ENCODE measurements at places on chromosomes 7 and 10. TPM values are rescaled to one million over a fixed set of nuclear protein-coding genes. Genes with fewer than 3 reads are reported as not detected.

DNA sequence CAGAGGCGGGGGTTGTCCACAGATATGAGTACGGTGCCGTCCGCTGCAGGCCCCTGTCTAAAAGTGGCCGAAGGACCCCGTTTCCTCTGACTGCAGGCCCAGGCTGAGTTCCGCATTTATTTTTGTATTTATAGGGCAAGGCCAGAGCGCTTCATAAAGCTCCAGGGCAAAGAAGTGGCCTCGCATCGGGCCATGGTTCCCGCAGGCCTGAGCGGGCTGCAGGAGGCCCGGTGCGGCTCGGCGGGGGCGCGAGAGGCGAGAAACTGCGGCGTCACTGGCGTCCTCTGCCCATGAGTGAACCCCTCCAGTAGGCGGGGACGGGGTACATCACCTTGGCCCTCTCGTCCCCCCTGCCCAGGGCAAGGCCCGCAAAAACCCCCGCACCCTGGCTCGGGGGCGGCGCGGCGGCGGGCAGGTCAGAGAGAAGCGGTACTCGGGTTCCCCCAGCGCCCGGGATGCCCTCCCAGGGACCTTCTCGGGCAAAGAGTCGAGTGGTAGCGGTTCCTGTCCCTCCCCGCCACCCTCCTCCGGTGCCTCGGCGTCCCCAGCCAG is 355.7 kb downstream of the DNAJB6 start:
- no peak for DNase-seq
- H3K36me3 ChIP-seq = no peaks in the 10 kb centered on the region
- peaks cover 7% of the 10 kb centered on the region for H3K27me3 ChIP-seq
- no peak overlapping the region for H3K27ac ChIP-seq

DNA sequence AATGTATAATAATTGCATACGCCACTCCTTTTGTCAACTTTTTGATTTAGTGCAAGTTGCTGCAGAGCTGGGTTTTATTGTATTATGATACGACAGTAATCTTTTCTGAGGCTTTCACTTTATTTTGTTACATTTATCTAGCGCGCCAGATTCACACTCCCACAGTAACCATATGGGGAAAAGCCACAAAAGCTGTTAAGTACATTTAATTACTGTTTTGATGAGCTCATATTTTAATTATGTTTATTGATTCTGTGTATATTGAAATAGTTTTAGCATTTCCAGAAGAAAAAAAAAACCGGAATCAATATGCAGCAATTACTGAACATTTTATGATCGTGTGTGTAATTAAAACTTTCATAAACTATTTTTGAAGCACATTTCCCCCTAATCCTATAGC is 118.5 kb downstream of the RAB11FIP2 start:
- no peak for DNase-seq
- H3K4me1 ChIP-seq = no peaks in the 10 kb centered on the region
- H3K27me3 ChIP-seq = no peaks in the 10 kb centered on the region
- no peaks in the 10 kb centered on the region for H3K36me3 ChIP-seq

DNA sequence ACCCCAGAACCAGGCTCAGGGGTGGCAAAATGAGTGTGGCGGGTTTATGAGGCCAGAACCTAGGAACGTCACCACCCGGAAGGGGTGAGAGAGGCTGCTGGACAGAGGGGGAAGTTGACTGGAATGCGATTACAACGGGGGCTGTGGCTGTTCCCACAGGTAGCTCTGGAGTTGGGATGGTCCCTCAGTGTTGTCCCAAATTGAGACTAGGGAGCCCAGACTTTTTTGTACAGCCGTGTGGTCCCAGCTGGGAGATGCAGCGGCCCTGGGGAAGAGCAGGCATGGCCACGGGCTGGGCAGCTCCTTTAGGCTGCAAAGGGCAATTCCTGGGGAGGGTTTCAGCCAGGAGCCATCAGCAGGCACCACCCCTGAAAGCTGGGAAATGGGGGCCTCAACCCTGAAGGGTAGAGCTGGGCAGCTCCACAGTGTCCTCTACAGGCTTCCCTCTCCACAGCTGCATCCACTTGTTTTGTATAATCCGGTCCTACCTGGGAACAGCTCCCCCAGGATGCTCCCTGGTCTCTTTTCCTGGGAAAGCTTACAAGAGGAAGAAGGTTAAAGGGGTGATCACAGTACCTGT is 11.0 kb upstream of the GDF10 start:
- H3K27ac ChIP-seq = no peak overlapping the region
- no peak overlapping the region for H3K4me3 ChIP-seq
- H3K4me1 ChIP-seq = no peaks in the 10 kb centered on the region
- peaks cover 21% of the 10 kb centered on the region for H3K27me3 ChIP-seq
- H3K36me3 ChIP-seq = no peaks in the 10 kb centered on the region

Gene CPA2
- not detected for total RNA-seq

Gene CRTAC1
- total RNA-seq = not detected

GRCh38 chr10:14774797-14775196 is at the start of gene FAM107B:
Gene FAM107B, minus strand, starts transcription at chr10:14774897. Its CDS starts 234 bp downstream, at chr10:14774663.
- H3K4me3 ChIP-seq = no peak within 1 kb of the TSS
- H3K27me3 ChIP-seq = peaks cover 15% of the 10 kb centered on the region
- 0 out of 2 replicates have a peak, but pooled peaks cover 2% of the 10 kb centered on the region for H3K36me3 ChIP-seq
- DNase-seq = no peak
- H3K27ac ChIP-seq = no peak within 1 kb of the TSS
